Omental fat pad (tissue), 4 donors: ENCODE measurements at places on chromosomes 7 and 10. TPM values are rescaled to one million over a fixed set of nuclear protein-coding genes. Genes with fewer than 3 reads are reported as not detected.

- no peak for DNase-seq
Observed at GRCh38 chr10:108689891-108690290, 1233.4 kb downstream of the XPNPEP1 start.

DOCK4 gene
- 48.0 TPM for total RNA-seq

- no peak for DNase-seq
Observed at GRCh38 chr7:47304727-47305719, 276.9 kb downstream of the TNS3 start.

- DNase-seq = no peak
Observed at GRCh38 chr10:61472090-61472674, 19.0 kb upstream of the TMEM26 start.
